ENCODE measurements at places on chromosomes 5 and 9.

GRCh38 chr9:87713988-87714330 lies 12.0 kb upstream of the CTSL start:
- DNase-seq, result no peak

DNA sequence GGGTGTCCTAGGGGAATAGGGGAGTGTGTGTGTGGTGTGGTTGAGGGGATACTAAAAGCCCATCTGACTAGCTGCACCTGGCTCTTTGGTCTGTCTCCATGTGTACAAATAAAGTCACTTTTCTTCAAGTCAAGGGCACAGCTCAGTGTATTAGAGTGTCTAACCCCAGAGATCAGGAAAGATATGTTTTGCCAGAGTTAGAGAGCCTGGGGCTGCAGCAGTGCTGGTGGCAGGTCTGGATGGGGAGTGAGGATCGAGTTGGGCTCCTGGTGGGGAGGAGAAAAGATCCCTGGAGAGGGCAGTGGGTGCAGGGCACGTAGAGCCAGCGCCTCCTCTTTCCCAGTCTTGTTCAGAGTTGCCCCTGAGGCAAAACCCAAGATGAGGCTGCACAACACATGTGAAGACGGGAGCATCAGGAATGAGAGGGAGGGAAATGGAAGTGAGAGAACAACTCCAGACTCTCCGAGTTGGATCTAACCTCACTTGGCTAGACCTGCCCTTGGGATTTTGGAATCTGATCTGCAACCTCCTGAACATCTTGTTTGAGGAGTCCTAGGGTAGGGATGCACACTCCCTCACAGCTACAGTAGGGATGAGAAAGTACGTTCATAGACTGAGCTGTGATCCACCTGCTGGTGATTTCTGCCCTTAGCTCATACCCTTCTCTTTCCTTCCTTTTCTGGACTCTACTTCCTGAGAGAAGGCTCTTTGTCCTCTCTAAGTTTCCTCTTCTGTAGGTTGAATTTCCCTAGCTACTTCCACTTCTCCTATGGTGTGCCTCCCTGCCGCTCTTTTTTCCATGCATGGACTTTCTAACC lies 309.9 kb downstream of the ZSWIM6 start:
- no peak for DNase-seq

DNA sequence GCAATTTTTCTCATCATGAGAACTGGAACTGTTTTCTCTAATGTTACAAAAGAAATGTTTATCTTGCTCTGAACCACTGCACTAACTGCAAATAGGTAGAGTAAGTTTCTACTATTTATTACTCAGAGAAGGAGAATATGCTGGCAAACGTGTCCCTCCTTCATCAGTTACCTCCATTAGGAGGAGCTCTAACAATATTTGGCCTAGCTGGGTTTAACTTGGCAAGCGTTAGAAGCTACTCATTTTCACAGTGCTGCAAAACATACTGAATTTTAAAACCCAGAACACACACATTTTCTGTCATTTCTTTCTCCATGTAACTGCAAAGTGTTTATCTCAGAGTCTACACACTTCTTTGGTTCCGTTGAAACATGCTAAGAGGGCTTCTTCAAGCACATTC lies 101.0 kb upstream of the GABRG2 start:
- no peak for DNase-seq

- DNase-seq, result no peak
Observed at GRCh38 chr5:35709688-35710087, 92.0 kb downstream of the SPEF2 start.

DNA sequence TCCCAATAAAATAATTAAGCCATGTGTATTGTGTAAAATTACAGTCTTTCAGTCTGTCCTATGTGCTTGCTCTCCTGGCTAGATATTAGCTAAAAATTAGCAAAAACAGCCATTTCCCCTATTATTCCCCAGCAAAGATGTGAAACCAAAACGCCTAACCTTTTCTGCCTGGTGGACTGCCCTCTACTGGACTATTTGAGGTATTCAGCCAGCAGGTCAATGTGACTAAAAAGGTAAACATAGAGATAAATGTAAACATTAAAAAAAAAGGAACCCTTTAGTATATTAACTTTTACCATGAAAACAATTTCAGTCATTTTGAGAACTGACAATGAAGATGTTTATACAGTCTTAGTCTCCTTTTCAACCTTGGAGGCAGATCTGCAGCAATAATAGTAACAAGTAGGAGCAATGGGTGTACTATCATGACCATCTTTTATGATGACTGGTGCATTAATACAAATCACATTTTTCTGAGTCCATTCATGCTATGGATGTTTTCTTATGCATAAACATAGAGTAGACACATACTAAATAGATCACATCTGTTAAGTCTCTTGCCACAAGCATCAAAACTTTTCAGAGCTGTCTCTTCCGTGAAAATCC lies 10.1 kb downstream of the ATG12 start:
- no peak for DNase-seq
